Stimulated activated CD4-positive, alpha-beta T cell treated with anti-CD3 and anti-CD28 coated beads, Interleukin-4, amount 100 ng/mL, for 4 hours (primary cell): ENCODE measurements at places on chromosomes 2 and 18.
A peak's percentile ranks its signal among the peaks of the same experiment; 100 is the strongest.

DNA sequence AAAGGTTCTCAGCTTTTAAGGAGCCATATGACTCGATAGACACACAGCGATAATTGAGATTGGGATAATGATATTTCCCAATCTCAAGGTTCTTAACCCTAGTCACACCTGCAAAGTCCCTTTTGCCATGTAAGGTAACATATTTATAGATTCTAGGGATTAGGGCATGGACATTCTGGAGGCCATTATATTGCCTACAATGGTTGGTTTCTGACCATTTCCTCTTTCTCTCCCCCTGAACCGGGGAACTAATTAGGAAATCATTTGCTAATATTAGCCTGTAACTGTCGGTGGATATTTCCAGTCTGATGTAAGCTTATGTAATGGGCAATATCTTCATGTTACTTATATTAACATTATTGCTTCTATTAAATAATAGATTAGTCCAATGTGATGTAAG lies 40.8 kb upstream of the ARHGAP15 start:
- no peak for DNase-seq

GRCh38 chr2:55618275-55619055 lies 1.0 kb upstream of the PPP4R3B start:
- peak; percentile 39 for DNase-seq

DNA sequence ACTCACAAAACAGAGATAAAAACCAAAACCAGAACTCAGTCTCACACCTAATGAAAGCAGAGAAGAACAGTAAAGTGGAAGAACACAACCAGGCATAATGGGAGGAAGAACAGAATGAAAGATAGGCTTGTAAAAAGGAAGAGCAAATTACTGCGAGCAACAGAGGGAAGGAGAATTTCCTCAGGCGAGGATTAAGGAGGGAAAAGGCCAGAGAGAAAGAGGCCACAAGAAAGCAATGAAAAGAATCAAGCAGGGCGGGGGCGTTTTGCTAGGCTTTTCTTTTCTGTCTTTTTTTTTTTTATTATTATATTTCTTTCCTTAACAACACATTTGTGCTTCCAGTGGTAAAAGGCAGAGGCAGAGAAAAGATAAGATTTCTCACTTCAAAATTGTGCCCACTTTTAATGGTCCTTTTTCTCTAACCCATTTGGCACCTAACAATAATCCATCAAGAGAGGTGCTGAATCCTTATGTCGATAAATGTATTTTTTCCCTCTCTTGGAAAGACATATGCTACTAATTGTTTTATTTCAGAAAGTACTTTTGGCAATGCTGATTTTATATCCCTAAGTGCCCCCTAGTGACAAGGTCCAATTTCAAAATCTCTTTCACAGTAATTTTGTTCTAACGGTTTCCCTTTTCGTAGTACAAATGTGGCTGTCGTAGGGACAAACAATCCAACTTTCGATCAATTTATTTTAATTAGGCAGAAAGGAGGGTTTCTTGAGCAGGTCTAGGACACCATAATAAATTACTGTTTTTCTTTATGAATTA lies 138.7 kb upstream of the AQP4 start:
- no peak for DNase-seq

GRCh38 chr18:14781671-14782070 lies 33.7 kb downstream of the ANKRD30B start:
- no peak for DNase-seq

DNA sequence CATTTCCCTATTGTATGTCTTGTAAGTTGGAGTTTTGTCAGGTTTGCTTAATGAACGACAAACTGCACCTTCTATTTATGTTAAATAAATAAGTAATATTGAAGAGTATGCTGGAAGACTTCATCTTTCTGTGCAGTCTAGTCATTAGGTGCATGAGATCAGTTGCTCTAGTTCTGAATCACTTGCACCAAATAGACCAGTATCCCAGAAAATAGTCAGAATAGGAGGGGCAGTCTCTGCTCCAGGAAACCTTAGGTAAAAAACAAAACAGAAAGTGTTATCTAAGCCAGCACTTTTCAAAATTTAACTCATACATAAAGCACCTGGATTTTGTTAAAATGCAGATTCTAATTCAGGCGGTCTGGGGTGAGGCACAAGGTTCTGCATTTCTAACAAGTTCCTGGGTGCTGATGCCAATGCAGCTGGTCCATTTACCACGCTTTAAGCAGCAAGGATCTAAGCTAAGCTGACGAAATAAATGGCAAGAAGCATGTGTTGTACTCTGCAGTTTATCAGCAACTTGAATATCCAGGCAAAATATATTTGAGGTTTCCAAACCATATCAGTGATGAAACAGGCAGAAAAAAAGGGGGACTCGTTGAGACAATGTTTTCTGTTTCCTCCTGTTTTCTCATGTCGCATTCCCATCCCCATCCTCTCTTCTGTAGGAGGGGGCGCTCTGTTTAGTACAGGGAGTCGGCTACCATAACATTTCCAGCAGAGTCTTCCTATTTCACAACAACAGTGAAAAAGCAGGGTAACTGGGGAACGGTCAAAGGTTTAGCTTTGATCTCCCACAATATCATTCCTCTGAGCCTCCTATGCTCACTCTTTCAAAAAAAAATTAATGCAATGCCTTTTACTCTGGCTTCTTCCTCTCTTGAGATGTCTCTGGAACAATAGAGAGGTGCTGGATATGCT lies 106.4 kb downstream of the MBD2 start:
- no peak for DNase-seq

- DNase-seq = peak; percentile 38
Observed at GRCh38 chr18:13813271-13813849, 10.6 kb upstream of the MC5R start.

- no peak for DNase-seq
Observed at GRCh38 chr2:42329736-42330135, 31.3 kb downstream of the COX7A2L start.

DNA sequence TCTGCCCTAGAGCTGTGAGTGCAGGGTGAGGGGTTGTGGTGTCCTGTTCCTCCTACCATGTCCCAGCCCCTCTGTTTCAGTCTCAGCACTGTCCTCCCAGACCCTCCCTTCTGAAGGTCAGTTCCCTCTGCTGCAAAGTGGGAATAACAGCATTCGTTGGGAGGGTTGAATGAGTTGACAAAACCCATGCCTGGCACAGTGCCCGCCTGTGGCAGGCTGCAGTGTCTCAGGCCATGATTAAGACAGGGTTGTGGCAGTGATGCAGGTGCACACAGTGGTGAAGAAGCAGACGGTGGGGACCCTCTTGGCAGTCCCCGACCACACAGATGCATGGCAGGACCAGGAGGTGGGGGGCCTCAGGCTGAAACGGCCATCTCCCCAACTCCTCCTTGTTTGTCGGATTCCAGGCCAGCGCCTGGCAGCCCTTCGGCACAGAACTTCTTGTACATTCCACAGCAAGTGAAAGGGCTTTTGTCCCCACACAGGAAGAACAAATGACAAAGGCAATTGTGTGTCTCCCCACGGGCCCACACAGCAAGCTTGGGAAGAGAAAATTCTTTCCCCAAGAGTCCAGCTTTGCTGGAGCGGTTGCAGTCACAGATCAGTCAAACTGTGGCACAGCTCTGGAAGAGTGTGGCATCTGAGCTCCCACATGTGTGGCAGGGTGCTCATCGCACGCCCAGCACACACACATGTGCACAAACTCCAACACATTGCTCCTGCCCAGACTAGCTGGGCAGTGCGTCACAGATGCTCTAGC lies 92.0 kb upstream of the MSH2 start:
- no peak for DNase-seq

DNA sequence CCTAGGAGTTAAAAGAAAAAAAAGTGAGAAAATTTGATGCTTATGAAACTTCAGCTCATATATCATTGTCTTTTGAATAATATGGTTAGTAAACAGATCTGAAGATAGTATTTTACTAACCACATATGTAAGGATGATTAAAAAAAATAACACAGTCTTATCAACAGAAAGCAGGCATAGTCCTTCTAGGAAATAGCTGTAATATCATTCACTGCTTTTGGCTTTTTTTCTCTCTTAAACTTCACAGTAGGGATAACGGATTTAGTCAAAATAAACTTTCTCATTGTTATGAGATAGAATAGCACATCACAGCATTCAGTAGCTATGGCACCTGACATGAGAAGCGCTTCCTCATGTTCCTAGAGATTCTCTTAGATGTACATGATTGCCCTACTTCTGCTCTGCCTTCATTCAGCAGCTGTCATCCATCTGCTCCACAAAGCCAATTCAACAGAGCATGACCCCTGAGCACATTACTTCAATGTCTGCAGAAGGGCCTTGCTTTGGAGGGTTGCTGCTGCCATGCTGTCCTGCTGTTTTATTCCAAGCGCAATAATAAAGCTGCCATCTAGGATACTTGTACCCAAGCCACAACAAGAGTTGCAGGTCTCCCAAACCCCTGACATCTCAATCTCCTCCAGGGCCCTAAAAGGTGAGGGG lies 67.0 kb downstream of the TTC21B start:
- no peak for DNase-seq

DNA sequence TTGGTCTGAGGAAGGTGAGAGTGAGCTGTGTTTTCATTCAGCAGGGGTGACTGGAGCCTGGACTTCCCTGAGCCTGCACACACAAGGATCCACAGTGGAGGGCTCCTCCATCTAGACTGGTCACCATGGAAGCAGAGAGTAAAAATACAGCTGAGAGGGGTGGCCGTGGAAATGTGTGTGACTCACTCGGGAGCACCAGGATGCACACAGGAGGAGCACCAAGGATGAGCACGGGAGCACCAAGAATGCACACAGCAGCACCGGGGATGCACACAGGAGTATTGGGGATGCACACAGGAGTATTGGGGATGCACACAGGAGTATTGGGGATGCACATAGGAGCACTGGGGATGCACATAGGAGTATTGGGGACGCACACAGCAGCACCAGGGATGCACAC lies 365.2 kb upstream of the MYT1L start:
- no peak for DNase-seq

GRCh38 chr2:165407466-165407865 lies 62.0 kb upstream of the CSRNP3 start:
- DNase-seq = no peak

GRCh38 chr2:48165070-48165753 lies 258.9 kb upstream of the FBXO11 start:
- no peak for DNase-seq

- no peak for DNase-seq
Observed at GRCh38 chr2:120700659-120701058, 35.0 kb upstream of the GLI2 start.

- DNase-seq = no peak
Observed at GRCh38 chr2:160909781-160910242, 250.4 kb upstream of the TANK start.

GRCh38 chr18:23333827-23334226 lies 119.3 kb upstream of the RIOK3 start:
- DNase-seq = no peak

- DNase-seq = no peak
Observed at GRCh38 chr2:135786823-135787222, 45.2 kb downstream of the UBXN4 start.

DNA sequence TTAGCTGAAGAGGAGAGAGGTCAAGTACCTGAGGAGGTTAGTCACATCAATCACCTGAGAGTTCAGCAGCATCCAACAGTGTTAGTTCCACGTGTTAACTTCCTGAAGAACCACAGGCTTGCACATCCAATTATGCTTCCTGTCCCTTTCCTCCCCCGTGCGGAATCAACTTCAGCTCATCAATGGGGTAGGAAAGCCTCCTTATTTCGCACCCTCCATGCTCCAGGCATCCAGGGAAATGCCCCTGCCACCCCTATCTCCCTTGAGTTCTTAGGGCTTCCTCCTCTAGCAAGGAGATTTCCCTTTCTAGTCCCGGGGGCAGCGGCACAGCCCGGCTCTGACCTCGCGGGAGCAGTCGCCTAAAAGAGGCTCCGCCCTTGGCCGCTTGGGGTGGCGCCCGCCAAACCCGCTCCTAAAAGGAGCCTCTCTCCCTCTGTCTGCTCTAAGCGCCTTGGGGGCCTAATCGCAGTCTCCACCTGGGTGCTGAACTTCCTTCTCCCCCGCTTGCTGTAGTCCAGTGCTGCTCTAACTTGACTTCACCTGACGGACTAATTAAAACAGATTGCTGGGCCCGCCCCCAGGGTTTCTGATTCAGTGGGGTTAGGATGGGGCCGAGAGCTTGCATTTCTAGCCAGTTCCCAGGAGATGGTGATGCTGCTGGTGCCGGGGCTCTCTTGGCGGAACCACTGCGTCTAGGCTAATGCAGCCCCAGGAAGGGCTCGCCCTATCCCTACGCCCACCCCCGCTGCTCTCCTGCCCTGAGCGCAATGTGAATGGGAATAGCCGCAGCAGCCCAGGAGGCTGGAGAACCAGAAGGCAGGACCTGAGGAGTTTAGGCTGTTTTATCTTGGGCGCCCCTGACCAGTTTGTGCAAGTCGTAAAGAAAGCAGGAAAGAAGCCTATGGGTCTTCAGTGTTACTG lies 3.4 kb upstream of the TET3 start:
- DNase-seq = peak; percentile 30

GRCh38 chr2:237000481-237000880 lies 85.2 kb upstream of the COPS8 start:
- DNase-seq = no peak

- no peak for DNase-seq
Observed at GRCh38 chr2:75604484-75604883, 42.1 kb upstream of the MRPL19 start.

DNA sequence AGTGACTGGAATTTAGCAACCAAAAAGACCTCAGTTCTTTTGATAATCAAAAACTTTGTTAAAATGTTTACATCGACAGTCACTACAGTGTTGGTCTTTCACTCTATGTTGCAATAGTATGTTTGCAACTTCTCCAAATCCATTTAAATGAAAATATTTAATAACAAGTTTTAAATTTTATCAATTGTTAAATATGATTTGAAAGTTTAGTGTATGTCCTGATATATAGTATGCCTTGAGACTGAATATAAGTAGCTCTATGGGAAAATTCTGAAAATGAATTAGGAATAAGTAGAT lies 109.9 kb downstream of the ANKRD44 start:
- no peak for DNase-seq

DNA sequence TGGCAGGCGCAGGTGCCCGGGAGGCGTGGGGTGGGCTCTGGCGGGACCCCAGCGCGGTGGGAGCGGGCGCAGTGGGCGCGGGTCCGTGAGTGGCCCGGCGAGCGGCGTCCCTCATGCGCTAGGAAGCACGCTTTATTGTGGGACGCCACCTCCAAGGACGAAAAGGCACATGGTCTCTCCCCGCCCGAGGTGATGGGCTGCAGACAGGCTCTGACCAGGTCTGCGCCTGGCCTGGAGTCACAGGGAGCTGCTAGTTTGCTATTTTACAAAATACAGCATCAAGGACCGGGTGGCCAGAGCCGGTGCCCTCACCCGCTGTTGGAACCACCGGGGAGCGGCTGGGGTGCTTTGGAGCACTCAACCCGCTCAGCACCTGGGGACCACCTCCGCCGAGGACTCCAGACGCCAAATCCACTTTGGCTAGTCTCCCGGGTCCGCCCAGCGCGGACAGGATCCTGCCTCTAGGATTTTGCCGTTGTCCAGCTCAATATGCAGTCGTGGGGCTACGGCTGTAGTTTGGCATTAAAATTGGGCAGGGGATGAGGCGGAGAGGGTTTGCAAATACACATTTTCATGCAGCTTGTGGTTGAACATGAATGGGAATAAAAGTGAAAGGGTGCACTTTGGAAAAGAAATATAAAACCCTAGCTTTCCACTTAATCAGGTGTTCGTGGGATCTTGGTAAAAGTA lies 65.4 kb downstream of the LRRFIP1 start:
- DNase-seq = no peak
